Kidney (tissue), 22 donors: ENCODE measurements at places on chromosomes 16 and 17. TPM values are rescaled to one million over a fixed set of nuclear protein-coding genes. Genes with fewer than 3 reads are reported as not detected.
A peak's percentile ranks its signal among the peaks of the same experiment; 100 is the strongest.

DNA sequence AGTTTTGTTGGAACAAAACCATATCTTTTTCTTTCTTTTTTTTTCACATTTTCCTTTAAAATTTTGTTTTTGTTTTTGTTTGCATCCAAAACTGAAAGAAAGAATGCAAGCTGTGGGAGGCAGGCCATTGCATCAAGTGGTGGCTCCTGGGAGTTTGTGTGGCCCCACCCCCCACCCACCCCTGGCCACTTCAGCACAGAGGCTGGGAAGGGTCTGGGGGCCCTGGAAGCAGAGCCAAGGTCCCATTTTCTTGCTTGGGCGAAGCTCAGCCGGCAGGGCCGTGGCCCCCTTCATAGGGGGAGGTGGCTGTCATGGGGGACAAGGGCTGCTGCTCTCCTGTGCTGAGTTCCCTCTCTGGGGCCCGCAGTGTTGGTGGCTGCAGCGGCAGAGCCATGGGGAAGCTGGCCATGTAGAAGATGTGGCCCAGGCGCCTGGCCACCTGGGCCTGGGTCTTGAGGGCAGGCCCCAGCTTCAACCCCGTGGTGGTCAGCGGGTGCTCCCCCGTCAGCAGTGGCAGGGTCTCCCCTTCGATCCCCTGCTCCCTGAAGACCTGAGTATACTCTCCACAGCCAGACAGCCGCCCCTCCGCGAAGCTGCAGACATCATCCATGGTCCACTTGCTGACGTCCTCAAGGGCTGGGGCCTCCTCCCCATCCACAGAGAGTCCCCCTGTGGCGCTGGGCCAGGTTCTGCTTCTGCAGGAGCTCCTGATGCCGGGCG, 19.8 kb downstream of the PAFAH1B1 start:
- H3K27ac ChIP-seq = no peak overlapping the region
- no peak for DNase-seq

DNA sequence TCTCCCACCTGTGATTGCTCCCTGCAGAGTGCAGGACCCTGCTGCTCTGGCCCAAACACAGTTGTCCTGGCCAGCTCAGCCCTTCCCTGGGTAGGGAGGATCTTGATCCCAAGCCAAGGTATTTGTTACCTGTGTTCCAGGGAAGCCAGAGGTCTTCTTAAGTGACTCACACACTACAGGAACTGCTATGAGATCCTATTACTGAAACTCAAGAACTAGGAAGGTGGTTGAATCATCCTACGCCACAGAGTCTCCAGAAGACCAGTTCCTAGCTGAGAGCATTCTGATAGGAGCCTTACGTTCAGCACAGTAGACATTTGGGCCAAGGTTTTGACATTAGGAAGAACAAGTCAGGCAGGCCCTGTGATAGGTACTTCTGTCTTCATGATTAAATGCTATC, 12.0 kb downstream of the CHST6 start:
- no peak for DNase-seq
- no peaks in the 10 kb centered on the region for H3K4me1 ChIP-seq
- H3K27me3 ChIP-seq = no peaks in the 10 kb centered on the region
- H3K4me3 ChIP-seq = no peak overlapping the region

GRCh38 chr17:181245-182049, at the start of gene DOC2B:
TSS of gene DOC2B (minus strand) at chr17:181650. CDS start at chr17:181479, 171 bp downstream.
- H3K36me3 ChIP-seq = no peaks in the 10 kb centered on the region
- peak within 1 kb of the TSS; percentile 32 for H3K4me3 ChIP-seq
- peak; percentile 85 for DNase-seq
- H3K27me3 ChIP-seq = no peaks in the 10 kb centered on the region
- H3K27ac ChIP-seq = peak within 1 kb of the TSS; percentile 22

DNA sequence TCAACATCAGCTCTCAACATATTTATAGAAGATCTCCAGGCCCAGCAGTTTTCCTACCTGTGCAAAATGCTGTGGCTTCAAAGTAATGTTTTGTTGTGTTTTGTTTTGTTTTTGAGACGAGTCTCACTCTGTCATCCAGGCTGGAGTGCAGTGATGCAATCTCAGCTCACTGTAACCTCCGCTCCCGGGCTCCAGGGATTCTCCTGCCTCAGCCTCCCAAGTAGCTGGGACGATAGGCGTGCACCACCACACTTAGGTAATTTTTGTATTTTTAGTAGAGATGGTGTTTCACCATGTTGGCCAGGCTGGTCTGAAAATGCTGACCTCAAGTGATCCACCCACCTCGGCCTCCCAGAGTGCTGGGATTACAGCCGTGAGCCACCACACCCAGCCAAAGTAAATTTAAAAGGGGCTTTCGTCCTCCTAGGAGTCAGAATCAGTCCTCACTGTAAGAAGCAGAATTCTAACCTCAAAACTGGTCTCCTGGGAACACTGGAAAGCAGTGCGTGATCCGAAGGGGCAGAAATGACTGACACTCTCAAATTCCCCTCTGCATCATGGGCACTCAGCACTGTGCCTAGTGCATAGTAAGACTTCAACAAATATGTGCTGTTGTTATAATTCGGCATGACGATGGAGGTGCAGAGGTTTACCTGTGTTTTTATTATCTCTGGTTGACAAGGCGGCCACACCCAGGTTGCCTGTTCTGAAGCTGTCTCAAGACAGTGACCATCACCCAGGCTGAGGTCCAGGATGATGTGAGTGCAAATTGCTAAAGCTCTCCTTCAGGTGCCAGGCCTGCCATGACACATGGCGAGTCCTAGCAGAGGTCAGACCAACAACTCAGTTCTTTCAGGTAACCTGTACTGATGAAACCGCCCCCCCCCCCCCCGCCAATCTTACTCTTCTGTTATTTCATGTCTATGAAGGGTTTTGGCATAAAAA, 59.8 kb downstream of the ADCY9 start:
- H3K27me3 ChIP-seq = no peaks in the 10 kb centered on the region
- H3K27ac ChIP-seq = no peak overlapping the region
- no peaks in the 10 kb centered on the region for H3K36me3 ChIP-seq
- H3K4me3 ChIP-seq = no peak overlapping the region
- no peaks in the 10 kb centered on the region for H3K4me1 ChIP-seq

- peaks cover 14% of the 10 kb centered on the region for H3K27me3 ChIP-seq
- peak overlapping the region; percentile 68 for H3K4me3 ChIP-seq
- peak overlapping the region; percentile 57 for H3K27ac ChIP-seq
- DNase-seq = no peak
Observed at GRCh38 chr17:76585033-76585648, 519 bp downstream of the ST6GALNAC2 start.

DNA sequence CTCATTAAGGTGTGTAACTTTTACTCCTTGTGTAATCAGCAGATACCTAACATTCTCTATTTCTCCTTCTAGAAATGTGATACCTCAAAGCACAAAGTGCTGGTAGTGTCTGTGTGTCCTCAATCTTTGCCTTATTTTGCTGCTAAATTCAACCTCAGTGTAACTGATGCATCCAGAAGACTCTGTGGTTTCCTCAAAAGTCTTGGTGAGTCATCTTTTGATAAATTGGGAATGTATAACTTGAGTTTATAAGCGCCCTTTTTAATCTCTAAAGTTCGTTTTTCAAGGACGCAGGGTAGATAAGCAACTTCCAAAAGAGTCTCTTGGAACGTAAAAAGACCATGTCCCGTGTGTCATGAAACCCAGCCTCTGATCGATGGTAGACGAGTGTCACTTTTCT, 10.2 kb downstream of the NARF start:
- no peaks in the 10 kb centered on the region for H3K4me1 ChIP-seq
- H3K4me3 ChIP-seq = no peak overlapping the region
- H3K27me3 ChIP-seq = no peaks in the 10 kb centered on the region
- no peak for DNase-seq
- peaks cover 9% of the 10 kb centered on the region for H3K36me3 ChIP-seq

The PNMT gene
- total RNA-seq = 8.2 TPM

The SALL1 gene
- 75.3 TPM for total RNA-seq

The OTOA gene
- total RNA-seq = 0.13 TPM
